Keratinocyte (primary cell): ENCODE measurements at places on chromosomes 5 and 9.

GRCh38 chr5:35023391-35024178, 24.2 kb downstream of the AGXT2 start:
- no peak for DNase-seq

DNA sequence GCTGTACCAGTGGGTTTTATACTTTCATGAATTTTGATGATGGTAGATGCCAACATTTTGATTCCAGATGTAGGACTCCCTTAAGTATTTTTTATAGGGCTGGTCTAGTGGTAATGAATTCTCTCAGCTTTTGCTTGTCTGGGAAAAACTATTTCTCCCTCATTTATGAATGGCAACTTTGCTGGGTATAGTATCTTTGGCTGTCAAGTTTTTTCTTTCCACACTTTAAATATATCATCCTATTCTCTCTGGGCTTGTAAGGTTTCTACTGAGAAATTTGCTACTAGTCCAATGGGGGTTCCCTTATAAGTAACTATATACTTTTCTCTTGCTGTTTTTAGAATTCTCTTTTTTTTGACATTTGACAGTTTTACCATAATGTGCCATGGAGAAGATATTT, 629.3 kb downstream of the NR2F1-AS1 start:
- DNase-seq, result no peak

- no peak for DNase-seq
Observed at GRCh38 chr9:130368631-130369103, 76.1 kb upstream of the ASS1 start.

GRCh38 chr9:72428329-72428728, 63.3 kb upstream of the ZFAND5 start:
- DNase-seq, result no peak

DNA sequence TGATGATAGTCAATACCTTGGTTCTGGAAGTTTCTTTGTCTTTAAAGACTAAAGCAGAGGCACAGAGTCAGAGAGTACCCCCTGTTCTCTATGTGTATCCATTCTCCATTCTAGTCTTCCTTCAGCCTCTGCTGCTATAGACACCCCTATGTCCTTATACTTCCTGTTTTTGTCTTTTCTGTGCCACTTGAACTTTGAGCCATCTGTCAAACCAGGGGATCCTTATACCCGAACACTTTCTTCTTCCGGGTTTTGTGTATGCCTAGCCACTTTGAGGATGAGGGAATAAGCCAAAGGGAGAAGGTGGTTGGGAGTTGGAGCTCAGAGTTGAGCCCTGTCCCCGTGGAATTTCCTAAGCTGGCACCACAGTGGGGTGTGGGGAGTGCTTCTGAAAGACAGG, 61.1 kb upstream of the IL6ST start:
- DNase-seq, result no peak

GRCh38 chr9:130193531-130194377, 21.6 kb downstream of the NCS1 start:
- DNase-seq, result no peak

DNA sequence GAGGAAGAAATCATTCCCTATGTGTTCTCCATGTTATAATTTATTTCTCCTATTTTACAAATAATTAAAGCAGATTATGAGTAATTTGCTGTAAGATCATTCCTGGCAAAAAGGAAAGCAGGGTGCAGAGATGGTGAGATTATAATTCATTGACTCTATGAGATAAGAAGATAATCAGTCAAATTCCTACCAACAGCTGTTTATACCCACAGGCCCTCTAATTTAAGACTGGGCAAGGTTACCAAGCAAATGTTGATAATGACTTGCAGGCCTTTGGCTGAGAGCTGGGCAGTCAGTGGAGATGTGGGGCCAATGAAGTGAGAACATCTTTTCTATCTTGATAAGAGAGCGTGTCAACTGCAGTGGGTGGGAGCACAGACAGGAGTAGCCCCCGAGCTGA, 222.7 kb downstream of the ICE1 start:
- no peak for DNase-seq

- DNase-seq, result no peak
Observed at GRCh38 chr5:135271533-135272310, 127.3 kb downstream of the MACROH2A1 start.

GRCh38 chr5:74575741-74576538, 64.6 kb downstream of the ENC1 start:
- DNase-seq, result peak; percentile 60

DNA sequence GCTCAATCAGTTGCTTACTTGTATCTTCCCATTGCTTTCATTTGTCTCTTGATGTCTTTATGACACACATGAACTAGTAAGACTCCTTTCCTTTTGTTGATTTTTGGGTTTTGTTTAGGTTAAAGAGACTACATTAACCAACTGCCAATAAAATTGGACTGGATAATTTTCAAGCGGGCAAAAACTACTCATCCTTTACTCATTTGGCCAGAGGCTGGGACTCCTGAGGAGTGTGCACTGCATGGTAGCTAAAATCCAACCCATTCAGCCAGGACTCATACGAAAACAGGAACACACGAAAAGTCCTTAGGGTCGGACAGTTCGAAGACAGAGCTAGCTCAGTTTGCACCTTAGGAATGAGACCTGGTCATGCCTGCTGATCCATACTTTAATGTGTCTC, 6.0 kb downstream of the SLC46A2 start:
- DNase-seq, result no peak

DNA sequence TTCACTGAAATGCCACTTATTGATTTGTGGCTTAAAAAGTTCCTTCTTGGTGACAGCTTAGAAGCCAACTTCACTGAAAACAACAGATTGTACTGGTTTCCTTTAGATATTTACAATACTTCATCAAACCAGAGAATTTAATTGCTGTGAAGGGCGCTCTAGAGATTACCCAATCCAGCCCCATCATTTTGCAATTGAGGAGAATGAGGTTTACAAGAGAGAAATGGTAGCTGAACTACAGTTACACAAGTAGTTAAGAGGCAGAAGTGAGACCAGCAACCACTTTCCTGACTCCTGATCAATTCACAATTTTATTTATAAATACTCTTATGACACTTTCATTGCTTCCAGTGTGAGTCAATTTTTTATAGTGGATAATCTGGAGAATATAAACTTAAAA, 103.5 kb upstream of the APC start:
- DNase-seq, result no peak

GRCh38 chr5:33612386-33612785, 171.6 kb downstream of the TARS1 start:
- DNase-seq, result no peak

DNA sequence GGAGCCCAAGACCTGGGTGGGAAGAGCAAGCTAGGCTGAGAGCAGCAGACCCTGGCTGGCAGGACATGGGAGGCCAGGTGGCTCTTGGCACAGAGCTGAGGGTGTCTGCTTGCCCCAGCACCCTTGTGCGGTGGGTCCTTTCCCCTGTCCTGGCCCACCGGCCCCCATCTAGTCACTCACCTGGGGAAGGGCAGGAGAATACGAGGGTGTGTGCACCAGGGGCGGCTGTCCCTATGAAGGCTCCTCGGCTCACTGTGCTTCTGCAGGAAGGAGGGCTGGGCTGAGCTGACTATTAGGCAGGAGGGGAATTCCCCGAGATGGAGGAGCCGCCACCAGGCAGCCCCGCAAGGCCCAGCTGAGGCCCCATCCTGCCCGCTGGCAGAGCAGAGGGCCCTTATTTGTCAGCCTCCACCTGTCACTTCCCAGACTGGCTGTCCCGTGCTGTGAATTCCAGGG, 6.1 kb upstream of the TNIP1 start:
- no peak for DNase-seq

DNA sequence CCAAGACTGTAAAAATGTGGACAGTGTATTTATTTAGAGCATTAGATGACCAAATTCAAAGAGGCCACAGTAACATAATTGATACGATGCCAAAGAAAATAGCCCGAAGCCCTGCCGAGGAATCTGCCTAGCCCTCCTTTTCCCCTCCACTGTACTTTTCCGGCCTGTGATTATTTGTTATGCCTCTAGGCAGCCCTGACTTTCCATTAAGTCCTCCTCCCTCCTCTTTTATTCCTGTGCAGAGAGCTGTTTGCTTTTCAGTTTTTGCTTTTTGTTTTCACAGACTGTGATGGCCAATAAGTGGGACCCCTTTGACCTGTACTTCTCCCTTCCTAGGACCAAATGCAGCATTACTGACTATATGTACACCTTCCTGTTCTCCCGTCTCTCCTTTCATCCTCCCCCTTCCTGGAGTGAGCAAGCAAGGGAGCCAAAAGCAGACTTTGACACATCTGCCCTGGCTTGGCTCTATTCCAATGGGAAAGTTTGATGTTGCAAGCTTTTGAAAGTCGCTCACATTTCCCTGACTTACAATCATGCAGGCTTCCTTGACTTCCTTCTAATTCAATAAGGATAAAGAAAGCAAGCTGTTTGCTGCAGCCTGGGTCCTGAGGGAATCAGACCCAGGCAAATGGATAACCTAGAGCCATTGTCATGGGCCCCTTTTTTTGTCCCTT, 76.1 kb downstream of the NREP start:
- DNase-seq, result peak; percentile 76

GRCh38 chr5:103224118-103224893, 34.3 kb upstream of the MACIR start:
- DNase-seq, result peak; percentile 19

DNA sequence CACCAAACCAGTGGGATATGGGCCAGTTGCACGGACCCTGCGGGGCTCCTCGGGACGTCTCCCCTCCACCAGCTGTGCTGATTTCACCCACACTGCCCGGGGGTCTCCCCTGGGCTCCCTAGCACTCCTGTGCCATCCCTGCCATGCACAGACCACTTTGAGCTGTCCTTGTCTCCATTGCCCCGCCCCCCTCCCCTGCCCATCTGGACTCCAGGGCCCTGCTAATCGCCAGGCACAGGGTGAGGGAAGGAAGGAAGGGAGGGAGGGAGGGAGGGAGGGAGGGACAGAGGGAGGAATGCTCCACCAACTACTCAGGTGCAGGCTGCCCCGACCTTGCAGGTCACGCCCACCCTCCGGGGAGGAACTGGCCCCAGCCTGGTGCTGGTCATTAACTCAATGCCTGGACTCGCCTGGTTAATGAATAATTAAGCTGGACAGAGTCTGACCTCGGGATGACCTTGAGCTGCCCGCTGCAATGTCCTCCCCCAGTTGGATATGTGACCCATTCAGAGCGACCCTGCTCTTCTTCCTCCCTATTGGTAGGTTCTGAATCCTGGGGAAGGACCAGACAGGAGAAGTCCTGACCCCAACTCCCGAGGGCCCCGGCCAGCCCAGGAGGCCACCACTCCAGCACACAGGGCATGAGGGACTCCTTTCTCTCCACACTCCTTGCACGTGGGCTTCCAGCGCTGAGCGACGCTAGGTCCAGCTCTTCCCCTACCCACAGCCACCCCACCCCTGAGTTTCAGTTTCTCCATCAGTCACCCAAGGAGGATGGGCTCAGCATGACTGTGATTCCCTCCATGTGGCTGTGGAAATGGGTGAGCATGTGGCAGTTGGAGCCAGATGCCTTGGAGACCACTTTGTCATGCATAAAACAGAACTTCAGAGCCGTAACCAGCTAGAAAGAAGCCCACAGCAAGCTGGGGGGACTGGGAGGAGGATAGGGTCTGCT, 62.1 kb downstream of the C9orf50 start:
- DNase-seq, result no peak

GRCh38 chr9:133368249-133368881, 7.5 kb downstream of the SURF4 start:
- DNase-seq, result no peak

DNA sequence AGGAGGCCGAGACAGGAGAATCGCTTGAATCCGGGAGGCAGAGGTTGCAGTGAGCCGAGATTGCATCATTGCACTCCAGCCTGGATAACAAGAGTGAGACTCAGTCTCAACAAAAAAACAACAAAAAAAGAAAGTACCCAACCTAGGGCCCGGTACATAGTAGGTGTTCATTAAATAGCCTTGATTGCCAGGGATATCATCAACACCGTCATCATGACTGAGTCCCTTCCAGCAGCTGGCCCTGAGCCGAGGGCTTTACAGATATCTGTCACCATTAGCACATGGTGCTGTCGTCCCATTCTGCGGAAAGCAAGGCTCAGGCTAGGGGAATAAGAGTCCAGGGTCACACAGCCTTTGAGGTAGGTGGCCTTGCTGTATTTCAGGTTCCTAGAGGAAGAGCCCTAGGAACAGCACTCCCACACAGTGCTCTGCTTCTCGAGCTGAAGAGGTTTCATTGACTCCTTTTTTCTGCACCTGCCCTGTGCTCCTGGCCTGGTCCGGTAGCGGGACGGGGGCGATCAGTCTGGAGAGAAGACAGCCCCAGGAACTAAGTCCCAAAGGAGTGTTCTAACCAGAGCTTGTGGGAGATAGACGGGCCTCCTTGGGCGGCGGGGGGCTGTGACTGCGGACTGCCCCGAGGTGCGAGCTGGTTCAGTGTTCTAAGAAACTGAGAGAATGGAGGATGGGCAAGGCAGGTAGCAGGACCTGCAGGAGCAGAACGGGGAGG, 48.2 kb downstream of the CXXC5 start:
- no peak for DNase-seq

- no peak for DNase-seq
Observed at GRCh38 chr5:6659941-6660684, 26.9 kb downstream of the SRD5A1 start.

GRCh38 chr5:58486290-58486689, 4.9 kb upstream of the GAPT start:
- DNase-seq, result no peak

- DNase-seq, result no peak
Observed at GRCh38 chr5:1055896-1056610, 47.5 kb downstream of the NKD2 start.

DNA sequence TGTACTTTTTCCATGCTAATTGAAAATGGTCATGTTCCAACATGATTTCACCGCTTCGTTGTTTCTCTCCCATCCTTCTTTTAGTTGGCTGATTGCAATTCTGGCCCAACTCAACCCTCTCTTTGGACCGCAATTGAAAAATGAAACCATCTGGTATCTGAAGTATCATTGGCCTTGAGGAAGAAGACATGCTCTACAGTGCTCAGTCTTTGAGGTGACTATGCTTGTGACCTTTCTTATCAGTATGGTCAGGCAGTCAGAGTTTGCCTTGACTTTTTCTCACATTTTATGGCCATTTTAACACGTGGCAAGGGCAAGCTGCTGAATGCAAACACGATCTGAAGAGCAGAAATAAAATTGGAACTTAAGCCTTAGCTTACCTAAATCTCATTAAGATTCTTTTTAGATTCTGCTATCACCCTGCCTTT, 36.0 kb upstream of the CREBRF start:
- no peak for DNase-seq

- no peak for DNase-seq
Observed at GRCh38 chr9:5515261-5515650, 4.9 kb downstream of the PDCD1LG2 start.

GRCh38 chr5:23655674-23656073, 148.3 kb downstream of the PRDM9 start:
- DNase-seq, result no peak

DNA sequence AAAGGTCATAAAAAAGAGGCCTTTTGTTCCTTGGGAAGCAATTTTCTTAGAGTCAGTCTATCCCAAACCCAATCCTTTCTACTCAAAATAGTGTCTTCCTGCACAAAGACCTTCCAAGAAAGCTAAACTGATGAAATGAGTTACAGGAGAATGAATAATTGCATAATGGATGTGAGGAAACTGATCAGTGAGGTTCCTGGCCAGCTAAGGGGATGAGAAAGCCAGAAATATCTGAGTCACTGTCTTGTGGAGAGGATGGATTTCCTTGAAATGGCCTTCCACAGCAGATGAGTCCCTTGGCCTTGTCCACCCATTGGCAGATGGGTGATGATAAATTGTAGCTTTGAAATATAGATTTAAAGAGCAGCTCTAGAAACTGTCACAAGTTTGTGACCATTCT, 756.1 kb downstream of the DNAH5 start:
- no peak for DNase-seq
